ENCODE measurements at places on chromosomes 1 and 21. TPM values are rescaled to one million over a fixed set of nuclear protein-coding genes. Genes with fewer than 3 reads are reported as not detected.

GRCh38 chr1:62194651-62195544, at the start of gene L1TD1:
Gene L1TD1, plus strand, starts transcription at chr1:62194849. Its CDS starts 11,780 bp downstream, at chr1:62206629.
- no peak for DNase-seq

DNA sequence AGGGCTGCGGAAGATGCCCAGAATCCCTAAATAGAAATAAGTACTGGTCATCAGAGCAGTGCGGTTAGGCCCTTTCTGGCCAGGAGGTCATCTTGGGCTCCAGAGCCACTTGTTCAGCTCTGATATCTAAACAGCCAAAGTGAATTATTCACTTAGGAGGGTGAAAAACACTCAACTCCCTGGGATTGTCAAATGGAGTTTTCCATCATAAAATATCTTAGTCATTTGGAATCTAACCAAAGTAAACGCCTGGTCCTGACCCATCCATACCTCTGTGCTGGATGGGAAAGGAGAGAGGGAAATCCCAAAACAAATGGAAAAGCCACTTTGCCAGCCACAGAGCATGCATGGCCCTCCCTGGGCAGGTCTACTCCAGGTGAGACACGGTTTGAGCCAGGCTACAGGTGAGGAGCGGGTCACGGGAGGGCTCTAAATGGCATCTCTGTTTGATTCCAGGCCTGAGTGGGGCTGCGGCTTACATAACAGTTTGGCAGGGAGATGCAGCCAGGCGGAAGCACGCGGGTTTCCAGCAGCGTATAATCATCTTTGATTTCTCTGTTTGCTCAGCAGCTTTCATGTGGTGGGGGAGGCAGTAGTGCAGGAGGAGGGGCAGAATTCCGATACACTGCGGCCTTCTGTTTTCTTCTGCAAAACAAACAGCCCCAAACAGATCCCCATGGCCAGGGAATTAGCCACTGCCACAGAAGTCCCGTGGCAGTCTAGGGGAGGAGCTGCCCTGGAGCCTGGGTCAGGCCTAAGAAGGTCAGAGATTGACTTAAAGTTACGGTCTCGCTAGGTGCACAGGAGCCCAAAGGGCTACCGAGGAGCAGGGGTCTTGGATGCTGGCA, 59.1 kb upstream of the ZNF648 start:
- DNase-seq = no peak

- no peak for DNase-seq
Observed at GRCh38 chr21:39073717-39074116, 109.5 kb downstream of the PSMG1 start.

The CASP9 gene
- 11.0 TPM for total RNA-seq

The TTLL7 gene
- total RNA-seq = 58.1 TPM

DNA sequence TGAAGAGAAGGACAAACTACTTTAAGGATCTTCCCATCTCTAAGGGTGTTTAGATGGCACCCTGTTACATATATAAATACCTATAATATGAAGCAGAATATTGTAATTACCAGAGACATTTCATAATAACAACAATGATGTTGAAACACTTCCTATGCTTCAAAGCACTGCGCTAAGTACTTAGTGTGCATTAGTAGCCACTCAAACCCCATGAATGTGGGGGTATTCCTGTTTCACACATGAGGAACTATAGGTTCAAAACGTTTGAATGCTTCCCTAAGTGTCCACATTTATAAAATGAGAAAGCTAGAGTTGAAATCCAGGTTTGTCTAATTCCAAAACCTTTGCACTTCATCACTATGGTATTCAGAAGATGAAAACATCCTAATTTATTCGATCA, 18.5 kb upstream of the OR10J5 start:
- no peak for DNase-seq

DNA sequence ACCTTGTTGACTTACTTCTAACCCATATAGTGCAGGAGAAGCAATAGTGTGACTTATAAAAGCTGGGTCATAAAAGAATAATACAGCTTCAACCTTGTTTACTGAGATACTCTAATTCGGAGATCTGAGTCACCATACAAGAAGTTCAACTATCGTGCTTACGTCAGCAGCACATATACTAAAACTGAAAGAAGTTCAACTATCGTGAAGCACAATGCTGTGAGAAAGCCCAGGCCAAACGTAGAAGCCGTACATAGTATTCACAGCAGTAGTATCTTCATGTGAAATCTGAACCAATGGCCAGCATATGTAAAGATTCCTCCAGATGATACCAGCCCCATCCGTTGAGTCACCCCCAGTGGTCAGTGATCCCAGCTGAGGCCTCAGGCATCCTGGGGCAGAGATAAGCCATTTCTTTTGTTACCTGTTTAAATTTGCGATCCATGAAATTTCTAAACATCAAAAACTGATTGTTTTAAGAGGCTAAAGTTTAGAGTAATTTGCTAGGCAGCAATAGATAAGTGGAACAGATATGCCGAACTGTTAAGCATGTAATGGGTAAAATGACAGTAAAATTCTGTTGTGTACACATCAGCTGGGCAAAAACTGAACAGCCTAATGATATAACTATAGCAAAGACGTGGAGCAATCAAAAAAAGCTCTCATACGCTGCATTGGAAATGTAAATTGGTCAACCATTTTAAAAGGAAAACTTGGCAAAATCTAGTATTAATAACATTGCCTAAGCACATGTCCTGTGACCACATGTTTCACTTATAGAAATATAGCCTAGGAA, 53.9 kb upstream of the SAMD13 start:
- DNase-seq = no peak

DNA sequence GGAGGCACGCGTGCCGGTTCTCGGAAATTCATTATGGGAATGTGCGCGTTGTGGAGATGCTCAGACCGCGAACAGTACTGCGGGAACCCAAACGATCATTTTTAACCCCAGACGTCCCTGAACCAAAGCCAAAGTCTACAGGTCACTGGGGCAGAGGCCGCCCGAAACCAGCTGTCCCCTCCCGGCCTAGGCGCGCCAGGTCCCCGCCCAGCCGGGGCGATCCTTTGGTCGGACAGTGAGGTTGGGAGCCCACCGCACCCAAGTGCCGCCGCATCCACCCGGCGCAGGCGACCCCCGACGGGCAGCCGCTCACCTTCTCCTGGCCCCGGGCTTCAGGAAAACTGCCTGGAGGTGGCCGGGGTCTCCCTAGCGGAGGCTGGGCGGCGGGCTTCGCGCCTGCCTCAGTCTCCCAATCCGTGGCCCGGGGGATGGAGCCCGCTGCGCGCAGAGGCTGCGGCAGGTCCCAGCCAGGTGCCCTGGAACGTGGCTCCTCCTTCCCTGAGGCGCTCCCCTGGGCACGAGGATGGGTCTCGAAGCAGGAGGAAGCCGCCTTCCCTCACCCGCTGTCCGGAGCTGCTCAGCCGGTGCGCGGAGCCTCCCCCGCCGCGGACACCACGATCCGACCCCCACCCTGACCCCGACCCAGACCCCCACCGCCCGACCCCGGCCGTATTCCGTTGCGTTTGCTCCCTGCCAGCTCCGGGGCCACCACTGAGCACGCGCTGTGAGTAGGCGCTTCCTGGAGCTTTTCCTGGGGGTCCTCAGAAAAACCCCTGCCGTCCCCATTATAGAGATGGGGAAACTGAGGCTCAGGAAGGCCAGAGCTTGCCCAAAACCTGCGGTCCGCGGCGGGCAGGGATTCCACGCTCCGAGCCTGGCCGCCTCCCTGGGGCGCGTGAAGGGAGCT, 8.1 kb upstream of the SLX9 start:
- DNase-seq = no peak

- no peak for DNase-seq
Observed at GRCh38 chr1:62800281-62800680, 16.3 kb downstream of the ATG4C start.

The C8B gene
- not detected for total RNA-seq

The GNAT2 gene
- not detected for total RNA-seq
